CD4-positive, alpha-beta T cell treated with Interleukin-1 beta for 1 hour (primary cell): ENCODE measurements at places on chromosomes 5 and 9.

DNA sequence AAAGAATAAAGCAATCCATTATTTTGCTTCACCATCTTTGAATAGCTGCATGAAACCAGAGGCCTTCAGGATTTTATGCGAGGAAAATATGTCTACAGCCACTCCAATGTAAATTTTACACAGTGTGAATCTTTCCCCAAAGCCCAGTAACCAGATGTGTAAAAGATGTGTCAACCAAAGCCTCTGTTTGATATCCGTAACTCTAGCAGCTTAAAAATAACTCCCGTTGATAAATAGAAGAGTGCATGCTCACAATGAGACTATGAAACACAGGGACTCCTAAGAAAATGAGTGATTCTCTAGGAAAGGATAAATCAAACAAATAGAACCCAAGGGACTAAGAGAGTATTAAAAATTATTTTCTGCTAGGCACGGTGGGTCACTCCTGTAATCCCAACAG lies 60.0 kb upstream of the NPR3 start:
- DNase-seq: no peak

DNA sequence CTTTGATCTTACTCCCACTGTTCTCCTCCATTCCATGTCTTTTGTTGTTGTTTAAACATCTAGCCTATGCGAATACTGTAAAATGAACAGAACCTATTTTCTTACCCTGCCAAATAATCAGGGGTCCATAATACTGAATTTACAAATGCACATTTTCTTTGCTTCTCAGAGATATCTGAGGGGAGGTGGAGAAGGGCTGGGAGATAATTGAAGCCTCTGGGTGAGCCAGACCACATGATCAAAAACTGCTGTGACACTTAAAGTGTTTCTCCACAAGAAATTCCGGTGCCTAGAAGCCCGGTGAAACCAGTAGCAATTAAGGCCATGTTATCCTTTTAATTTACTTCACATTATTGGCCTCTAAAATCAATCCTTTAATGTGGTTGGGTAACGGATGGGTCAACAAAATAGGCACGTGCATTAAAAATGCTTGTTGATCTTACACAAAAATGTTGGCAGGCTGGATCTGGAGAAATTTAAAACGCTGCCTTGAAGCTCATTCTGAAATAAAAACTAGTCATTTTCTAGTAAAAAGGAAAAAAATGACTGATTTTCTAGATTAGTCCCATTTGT lies 10.8 kb downstream of the SEMA6A start:
- DNase-seq: no peak

- DNase-seq: no peak
These were observed 204.7 kb downstream of the ARRDC3 start for GRCh38 chr5:91178461-91178860.

DNA sequence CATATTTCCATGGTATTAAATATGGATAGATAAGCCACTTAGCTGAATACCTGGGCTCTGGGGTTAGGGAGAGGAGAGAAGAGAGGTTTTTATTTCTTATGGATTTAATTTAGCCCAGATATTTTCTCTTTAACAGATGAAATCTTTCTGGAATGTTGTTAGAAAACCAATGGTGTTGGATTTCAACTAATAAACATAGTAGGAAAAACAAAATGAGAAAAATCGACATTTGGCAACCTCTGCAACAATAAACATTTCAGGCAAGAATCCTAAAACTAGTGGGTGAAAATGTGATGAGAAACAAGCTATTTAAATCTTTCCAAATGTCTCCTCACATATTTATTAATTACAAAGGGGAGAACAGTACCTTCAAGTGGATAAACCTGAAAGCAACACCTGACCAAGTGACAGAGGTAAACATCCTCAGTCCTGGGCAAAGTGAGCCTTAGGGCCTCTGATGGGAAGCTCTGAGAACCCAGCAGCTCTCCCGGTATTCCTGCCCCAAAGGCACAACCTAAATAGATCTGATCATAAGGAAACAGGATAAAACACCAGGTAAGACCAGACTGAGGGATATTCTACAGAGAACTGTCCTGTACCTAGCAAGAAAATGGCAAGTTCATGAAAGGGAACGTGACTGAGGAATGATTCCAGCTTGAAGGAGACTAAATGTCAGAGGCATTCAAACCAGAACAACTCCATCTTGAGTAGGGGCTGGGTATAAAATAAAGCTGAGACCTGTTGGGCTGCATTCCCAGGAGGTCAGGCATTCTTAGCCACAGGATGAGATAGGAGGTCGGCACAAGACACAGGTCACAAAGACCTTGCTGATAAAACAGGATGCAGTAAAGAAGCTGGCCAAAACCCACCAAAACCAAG lies 163.7 kb downstream of the ESM1 start:
- DNase-seq: no peak

DNA sequence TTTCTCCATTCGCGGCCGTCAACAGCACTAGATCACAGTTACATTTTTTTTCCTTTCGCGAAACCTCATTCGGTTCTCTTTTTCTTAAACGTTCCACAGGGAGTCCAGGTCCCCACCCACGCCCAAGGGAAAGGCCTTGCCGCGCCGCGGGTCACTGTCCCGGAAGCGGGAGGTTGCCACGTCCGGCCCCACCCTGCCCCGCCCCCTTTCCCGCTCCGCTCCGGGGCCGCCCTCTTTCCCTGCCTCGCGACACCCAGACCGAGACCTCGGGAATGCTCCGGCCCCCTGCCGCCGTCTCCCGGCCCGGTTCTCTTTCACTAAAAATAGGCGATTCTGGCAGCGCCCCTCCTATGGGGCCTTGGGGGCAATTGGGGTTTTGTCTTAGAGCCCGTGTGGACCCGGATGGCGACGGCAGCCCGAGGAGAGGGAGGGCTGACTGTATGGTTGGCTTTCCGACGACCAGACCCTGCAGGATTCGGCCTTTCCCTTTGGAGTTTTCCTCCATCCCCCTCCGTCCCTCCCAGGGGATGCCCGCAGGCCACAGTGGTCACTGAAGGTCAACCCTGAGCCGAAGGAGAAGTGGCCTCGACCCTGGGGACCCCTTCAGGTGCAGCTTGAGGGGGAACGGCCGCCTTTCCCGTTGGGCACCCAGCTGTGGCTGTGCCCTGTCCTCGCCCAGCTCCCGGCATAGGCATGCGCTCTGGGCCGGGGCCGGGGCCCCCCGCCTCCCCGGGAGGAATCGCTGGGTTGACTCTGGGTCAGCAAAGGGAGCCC lies 2.8 kb upstream of the RACK1 start:
- peak; percentile 71 for DNase-seq

DNA sequence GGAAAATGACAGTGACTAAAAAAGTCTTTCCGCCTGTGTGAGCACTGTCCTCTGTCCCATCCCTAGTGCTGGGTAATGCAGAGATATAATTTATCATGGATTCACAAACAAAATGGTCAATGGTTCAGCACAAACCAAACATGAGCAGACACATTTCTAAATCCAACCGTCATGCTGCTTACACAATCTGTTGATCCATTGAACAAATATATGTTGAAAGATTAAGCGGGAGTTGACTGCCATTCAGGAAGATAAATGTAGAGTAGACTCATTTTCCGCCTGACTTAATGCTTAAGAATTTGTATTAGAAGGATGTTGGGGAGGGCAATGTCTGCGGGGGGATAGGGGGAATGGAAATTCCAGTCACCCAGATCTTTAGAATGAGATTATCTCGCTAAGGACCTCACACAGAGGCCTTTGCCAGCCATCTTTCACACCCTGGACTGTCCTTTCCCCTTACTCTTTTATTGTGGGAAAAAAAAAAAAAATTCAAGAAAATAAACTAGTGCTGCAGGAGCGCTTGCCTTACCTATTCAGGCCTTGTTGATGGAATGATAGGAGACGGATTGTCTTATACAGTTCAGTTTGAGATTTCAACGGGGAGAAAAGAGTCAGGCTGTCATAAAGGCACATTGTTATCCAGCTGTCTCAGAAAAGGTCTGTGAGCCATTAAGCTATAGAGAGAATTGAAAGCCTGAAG lies 153.7 kb downstream of the TLE1 start:
- DNase-seq: no peak
